ENCODE measurements at places on chromosomes 1 and 21.

DNA sequence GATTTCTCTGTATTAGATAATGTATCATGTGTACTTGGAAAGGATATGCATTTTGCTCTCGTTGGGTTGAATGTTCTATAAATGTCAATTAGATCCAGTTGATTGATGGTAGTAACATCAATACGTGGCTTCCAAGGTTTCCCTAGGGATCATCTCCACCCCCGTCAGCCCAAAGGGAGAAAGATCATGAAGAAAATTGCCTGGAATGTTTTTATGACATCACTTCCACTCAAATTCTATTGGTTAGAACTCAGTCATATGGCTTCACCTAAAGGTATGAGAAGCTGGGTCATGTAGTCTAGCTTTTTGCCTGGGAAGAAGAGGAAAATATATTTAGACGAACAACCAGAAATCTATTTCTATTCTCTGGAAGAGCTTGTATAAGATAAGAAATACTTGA, at the start of gene C1orf185:
Gene C1orf185 (plus strand): TSS at position 253 of the 400 bp plus-strand sequence. CDS start 6 bp downstream, at position 259.
- ATAC-seq: no peak

GRCh38 chr1:35959304-35959703, 28.4 kb downstream of the AGO3 start:
- no peak for ATAC-seq

- ATAC-seq: peak; percentile 100
Observed at GRCh38 chr21:39788383-39788782, 43.4 kb downstream of the IGSF5 start.

GRCh38 chr1:61269602-61270001, 187.2 kb downstream of the NFIA start:
- no peak for ATAC-seq

DNA sequence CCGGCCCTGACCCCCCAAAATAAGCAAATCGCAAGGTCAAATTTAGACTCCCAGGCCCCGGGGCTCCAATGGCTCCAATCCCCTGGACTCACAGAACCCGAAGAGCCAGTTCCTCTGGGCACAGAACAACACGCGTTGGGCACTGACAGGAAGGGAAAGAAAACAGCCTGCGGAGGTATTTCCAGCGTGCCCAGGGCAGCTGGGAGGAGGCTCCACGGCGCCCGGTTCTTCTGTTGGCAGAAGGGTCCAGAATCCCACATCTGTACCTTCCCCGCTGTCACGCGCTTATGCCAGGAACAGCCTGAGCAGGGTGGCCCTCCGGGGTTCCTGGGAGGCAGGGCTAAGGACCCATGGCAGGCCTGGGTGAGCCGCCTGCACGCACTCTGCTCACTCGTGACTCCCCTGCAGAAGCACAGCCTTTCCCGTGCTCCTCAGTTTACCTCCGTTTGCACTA, 85.5 kb downstream of the RIPK4 start:
- no peak for ATAC-seq

- no peak for ATAC-seq
Observed at GRCh38 chr1:211145944-211146343, 12.0 kb upstream of the KCNH1 start.

GRCh38 chr1:59816318-59816878, 1.6 kb downstream of the HOOK1 start:
- ATAC-seq: no peak

- no peak for ATAC-seq
Observed at GRCh38 chr1:17190010-17190995, 14.6 kb upstream of the PADI1 start.

GRCh38 chr1:164648636-164649035, 89.7 kb downstream of the PBX1 start:
- ATAC-seq: no peak

GRCh38 chr1:153397051-153397923, 6.4 kb upstream of the S100A8 start:
- ATAC-seq: no peak

- ATAC-seq: peak; percentile 98
Observed at GRCh38 chr1:99849744-99850458, at the start of gene AGL. TSS of gene AGL (plus strand) at chr1:99850361. CDS start at chr1:99851043, 682 bp downstream.

DNA sequence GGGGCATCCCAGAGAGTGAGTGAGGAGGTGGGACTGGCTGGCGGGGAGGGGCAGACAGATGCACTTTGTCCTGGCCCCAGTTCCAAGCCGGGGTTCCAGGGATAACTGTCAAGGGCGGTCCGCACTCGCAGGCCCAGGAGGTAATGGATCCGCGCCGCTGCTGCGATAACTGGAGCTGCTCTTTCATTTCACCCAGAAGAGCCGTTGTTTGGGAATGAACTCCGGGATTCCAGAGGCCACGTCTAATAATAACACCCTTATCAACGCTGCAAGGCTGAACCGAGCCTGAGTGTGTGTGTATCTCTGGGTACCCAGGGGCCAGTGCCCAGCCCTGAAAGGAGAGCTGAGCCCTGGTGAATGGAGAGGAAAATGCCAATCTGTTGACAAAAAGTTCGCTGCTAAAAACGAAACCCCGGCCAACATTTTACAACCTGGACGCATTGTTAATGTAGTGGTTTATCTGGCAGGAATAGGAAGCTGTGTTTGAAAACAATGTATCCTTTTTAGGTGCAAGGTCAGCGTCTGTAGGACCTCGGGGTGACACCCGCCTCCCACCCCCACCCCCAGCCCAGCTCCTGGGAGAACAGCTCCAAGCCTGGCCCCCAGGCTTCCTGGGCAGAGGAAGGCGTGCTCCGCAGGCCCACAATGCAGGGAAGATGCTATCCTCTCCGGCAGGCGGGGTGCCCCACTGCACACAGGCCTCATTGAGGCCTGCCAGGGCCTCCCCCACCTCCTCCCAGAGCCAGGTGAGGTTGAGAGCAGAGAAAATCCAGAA, 119.7 kb downstream of the PROX1 start:
- ATAC-seq: no peak

GRCh38 chr1:25912076-25912831, 6.0 kb upstream of the STMN1 start:
- no peak for ATAC-seq

GRCh38 chr1:211335522-211336157, 9.0 kb downstream of the TRAF5 start:
- ATAC-seq: no peak

DNA sequence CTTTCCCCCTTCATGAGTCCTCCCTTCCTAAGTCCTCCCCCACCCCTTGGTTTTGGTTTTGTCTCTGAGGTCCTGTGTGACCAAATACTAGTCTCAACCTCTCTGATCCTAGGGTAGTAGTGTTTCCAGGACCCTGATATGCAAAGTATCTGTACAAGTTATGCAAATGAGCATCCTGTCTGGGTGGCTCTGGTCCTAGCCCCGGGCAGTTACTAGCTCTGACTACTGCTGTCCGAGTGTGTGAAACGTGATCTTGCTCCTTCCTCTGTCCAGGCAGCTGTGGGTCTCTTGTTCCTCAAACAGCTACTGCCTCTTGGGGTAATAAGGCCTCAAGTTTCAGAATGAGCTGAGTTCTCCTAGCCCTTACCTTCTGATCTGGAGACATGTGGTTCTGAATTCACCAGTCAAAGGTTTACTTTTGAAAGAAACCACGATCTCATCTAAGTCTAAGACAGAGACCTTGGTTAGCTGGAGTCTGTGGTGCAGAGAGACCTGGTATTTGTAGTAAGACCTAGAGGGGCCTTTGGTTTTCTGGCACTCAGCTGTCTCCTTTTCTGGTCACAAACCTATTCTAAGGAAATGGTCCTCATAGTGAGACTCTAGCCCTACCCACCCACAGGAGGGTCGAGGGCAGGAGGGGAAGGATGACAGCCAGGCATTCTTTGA, 31.0 kb upstream of the IL19 start:
- peak; percentile 90 for ATAC-seq

DNA sequence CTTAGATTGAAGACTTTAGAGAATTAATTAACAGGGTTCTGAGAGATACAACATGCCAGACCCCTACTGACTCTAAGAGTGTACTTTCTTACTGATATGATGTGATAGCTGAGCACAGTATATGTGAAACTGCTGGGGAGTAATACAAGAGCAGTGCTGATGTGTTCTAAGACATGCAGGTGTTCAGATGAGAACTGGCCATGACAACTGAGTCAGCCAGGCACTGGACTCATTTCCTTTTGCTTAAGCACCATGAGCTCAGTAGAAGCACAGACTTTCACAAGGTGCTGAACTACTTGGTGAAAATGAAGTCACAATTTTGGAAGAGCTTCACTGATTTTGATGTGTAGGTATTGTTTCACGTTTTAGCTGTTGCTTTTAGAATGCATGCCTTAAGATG, 15.9 kb upstream of the POGZ start:
- no peak for ATAC-seq

- ATAC-seq: peak; percentile 10
Observed at GRCh38 chr21:40881767-40882166, 34.8 kb upstream of the DSCAM start.

GRCh38 chr1:173050865-173051264, at the start of gene TNFSF18:
TSS of gene TNFSF18 (minus strand) at chr1:173050941. CDS start at chr1:173050896, 45 bp downstream.
- ATAC-seq: no peak

DNA sequence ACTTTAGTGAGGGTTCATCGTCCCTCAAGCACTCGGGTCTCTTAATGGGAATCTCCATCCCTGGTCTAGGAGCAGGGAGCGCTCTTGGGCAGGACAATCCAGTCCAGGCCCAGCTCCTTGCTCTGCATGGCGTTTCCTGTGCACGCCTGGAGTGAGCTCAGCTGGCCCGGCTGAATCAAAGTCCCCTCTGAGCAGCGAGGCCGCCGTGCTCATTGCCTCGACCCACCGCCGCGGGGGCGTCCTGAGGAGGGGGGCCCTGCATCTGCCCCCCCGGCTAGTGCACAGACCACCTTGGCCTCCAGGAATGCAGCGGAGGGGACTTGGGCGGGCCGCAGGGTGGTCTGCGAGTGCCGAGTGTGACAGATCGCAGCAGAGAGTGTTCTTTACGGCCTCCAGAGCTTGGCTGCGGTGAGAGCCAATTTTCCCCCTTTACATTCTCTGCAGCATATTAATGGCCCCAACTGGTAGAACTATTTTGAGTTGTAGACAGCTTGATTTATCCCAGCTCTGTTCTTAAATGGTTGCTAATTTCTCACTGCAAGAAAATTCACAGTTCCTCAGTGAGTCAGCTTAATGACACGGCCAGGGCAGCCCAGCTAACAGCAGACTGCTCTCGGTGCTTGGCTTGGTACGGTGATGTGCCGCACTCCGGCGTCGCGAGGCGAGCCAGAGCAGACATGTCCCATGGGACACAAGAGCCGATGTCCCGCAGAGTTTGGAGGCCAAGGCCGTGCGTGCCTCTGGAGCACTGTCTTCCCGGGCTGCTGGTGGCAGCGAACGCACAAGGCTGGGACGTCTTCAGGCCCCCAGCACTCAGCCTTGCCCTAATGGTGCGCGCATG, 39.8 kb downstream of the SNAP47 start:
- ATAC-seq: no peak

DNA sequence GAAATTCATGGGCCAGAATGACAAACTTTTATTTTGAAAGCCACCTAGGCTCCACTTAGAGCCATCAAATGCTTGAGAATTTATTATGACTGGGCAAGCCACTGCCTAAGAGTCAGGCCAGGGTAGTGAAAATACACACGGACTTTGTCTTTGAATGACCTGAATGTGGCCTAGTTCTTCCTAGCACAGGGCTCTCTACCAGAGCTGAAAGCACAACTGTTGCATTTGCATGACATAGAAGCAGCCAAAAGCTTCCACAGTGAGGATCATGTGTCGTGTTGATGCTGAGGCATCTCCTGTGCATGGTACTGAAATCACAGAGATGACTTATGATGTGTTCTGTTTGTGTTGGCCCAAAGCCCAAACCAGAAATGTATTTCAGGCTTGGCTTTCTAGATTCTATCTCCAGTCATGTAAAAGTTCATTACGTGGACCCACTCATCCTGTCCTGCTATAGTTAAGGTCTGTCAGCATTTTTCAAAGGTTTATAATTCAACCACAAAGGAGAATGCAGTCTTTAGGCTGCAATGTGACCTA, 164.0 kb upstream of the UBE2U start:
- peak; percentile 82 for ATAC-seq

DNA sequence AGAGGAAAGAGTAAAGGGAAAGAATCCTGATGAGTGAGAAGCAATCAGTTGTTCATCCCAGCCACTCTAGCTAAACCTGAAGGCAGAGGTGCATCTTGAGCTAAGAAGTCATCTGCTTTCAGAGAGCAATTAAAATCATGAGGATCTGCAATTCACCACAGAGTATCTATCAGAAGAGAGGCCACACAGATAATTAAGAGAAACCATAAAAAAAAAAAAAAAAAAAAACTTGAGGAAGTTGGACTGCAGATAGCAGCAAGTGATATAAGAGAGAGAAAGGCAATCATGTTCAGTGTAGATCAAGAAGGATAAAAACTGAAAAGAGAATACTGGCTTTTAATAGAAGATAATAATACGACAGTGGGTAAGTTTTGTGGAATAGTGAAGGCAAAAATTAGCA, 17.7 kb downstream of the FOXJ3 start:
- no peak for ATAC-seq

DNA sequence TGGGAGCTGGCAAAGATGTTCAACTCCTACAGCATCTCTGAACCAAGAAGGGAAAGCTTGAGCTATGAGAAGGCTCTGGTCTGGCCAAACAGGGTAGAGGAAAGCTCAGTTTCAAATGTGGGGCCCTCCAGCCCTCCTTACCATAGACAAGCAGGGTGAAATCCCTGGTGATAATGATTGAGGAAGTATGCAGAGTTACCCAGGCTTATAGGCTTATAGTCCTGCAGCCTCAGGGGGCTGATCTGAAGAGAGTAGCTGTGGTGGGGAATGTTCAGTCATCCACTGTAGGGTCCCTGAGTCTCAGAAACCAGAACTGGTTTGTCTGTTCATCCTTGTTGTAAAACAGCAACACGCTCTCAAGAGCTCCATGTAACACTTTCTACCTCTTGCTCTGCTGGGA, 19.8 kb upstream of the LY9 start:
- no peak for ATAC-seq

GRCh38 chr1:212601524-212601923, 7.0 kb upstream of the ATF3 start:
- ATAC-seq: no peak

GRCh38 chr21:27631471-27631870, 664.6 kb upstream of the ADAMTS5 start:
- ATAC-seq: no peak

DNA sequence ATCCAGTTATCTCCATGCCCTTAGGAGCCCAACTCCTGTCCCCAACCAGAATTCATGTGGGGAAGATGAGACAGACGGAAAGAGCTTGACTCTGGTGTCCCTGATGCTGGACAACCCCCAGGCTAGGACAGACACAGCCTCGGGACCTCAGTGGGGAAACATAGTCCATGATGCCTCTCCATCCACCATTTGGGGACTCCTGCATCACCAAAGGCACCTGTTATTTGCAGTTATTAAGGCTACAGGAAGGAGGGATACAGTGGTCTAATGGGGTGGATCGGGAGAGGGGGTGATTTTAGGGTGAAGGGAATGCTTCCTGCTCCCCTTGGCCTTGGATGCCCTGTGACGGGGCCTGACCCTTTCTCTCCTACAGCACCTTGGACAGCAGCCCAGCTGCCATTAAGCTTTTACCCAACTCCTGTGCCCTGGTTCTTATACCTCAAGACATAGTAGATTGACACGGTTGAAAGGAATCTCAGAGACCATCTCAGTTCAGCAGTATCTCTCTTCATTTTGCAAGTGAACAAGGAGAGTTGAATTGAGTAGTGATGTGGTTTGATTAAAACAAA, 111.6 kb downstream of the MATN1 start:
- no peak for ATAC-seq

All from motor neuron (in vitro differentiated cells).